Ascending aorta (tissue), 2 donors: ENCODE measurements at places on chromosomes 6 and 20.

GRCh38 chr6:10248378-10248843, 166.5 kb downstream of the TFAP2A start:
- H3K36me3 ChIP-seq, result no peaks in the 10 kb centered on the region
- no peak overlapping the region for H3K4me3 ChIP-seq
- no peaks in the 10 kb centered on the region for H3K4me1 ChIP-seq
- DNase-seq, result no peak

DNA sequence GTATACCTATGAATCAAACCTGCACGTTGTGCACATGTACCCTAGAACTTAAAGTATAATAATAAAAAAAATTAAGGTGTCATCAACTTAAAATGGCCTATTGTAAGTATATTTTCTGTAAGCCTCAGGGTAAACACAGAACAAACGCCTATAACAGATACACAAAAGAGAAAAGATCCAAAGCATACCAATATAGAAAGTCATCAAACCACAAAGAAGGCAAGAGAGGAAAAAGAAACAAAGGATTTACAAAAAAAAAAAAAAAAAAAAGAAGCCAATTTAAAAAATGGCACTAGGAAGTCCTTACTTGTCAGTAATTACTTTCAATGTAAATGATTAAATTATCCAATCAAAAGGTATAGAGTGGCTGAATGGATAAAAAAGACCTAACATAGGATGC, 24.6 kb upstream of the ASF1A start:
- H3K36me3 ChIP-seq, result no peaks in the 10 kb centered on the region
- H3K4me3 ChIP-seq, result no peak overlapping the region
- H3K4me1 ChIP-seq, result no peaks in the 10 kb centered on the region
- DNase-seq, result no peak
- H3K27me3 ChIP-seq, result no peaks in the 10 kb centered on the region

GRCh38 chr20:50292591-50293283, 102.1 kb downstream of the CEBPB start:
- peaks cover 8% of the 10 kb centered on the region for H3K4me1 ChIP-seq
- peak overlapping the region; percentile 79 for H3K27ac ChIP-seq
- peak; percentile 93 for DNase-seq
- H3K27me3 ChIP-seq, result no peaks in the 10 kb centered on the region

DNA sequence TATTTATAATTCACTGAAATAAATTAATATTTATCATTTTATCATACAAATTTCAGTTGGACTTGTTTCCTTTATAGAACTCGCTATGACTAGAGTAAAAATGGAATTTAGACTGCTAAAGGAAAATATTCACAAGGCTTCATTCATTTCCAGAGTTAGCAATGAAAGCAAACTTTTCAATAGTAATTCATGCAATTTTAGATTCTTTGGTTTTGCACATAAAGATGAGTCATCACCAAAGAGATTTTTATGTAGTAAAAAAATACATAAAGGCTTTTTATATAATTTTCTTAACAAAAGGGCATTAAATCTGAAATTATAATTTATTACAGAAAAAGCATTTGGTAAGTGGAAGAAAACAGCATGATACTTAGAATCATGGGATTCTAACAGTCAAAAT, 37.2 kb upstream of the STXBP5 start:
- H3K27ac ChIP-seq, result no peak overlapping the region
- no peak for DNase-seq
- H3K4me3 ChIP-seq, result no peak overlapping the region
- H3K4me1 ChIP-seq, result no peaks in the 10 kb centered on the region
- no peaks in the 10 kb centered on the region for H3K27me3 ChIP-seq
- no peaks in the 10 kb centered on the region for H3K36me3 ChIP-seq

- H3K27ac ChIP-seq, result no peak overlapping the region
- no peaks in the 10 kb centered on the region for H3K27me3 ChIP-seq
- H3K4me1 ChIP-seq, result no peaks in the 10 kb centered on the region
Measured at GRCh38 chr20:37533154-37533715, 5.6 kb upstream of the BLCAP start.

- no peaks in the 10 kb centered on the region for H3K27me3 ChIP-seq
- H3K4me3 ChIP-seq, result peak overlapping the region; percentile 70
- H3K36me3 ChIP-seq, result no peaks in the 10 kb centered on the region
- no peaks in the 10 kb centered on the region for H3K4me1 ChIP-seq
- H3K27ac ChIP-seq, result peak overlapping the region; percentile 79
- no peak for DNase-seq
Measured at GRCh38 chr6:150600010-150600300, 270 bp downstream of the PLEKHG1 start.

DNA sequence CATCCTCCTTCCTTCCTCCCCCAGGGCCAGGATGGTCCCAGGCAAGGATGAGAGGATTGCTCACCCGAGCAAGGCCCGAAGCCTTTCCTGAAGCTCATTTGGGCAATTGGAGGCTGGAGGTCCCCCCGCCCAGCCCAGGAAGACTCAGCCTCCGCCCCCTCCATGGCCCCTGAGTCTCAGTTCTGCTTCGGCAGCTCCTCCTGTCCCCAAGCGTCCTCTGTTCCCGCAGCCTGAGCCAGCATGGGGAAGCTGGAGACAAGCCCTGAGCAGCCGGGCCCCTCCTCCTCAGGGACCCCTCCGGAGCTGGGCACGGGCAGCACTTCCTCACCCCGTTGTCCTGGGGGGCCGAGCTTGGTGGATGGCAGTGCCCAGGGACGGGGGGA, 26.0 kb downstream of the SLC17A9 start:
- H3K4me1 ChIP-seq, result no peaks in the 10 kb centered on the region
- H3K36me3 ChIP-seq, result no peaks in the 10 kb centered on the region
- DNase-seq, result no peak
- H3K27me3 ChIP-seq, result no peaks in the 10 kb centered on the region

GRCh38 chr20:59406446-59406845, 106.0 kb downstream of the EDN3 start:
- no peak overlapping the region for H3K27ac ChIP-seq
- peaks cover 2% of the 10 kb centered on the region for H3K4me1 ChIP-seq
- H3K4me3 ChIP-seq, result no peak overlapping the region
- no peaks in the 10 kb centered on the region for H3K36me3 ChIP-seq

DNA sequence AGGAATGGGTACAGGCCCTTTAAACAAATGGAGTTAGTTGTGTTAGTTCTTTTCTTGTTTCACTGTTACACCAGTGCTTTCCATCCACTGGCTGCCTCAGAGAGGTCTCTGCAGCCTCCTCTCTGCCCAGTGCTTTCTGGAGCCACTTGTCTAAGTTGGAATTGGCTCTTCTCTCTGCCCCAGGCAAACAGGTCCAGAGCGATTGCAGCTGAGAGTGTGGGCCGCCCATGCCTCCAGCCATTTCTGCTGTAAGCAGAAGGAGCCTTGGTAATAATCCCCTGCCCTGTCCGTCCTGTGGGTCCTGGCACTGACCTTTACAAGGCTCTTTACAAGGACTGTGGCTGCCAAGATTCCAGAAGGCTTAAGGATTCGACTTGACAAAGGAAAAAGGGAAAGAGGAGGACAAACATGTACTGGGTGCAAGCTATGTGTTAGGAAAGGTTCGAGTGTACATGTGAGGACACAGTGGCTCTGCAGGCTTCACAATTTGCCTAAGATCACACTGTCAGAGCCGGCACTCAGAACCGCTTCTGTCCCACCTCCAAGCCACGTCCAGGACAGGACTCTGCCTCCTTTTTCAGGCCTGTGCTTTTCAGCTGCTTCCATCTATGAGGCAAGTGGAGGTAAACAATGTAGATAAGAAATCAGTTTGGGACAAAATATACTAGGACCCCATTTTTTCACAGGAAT, 88.5 kb downstream of the POPDC3 start:
- no peak overlapping the region for H3K27ac ChIP-seq
- H3K4me1 ChIP-seq, result peaks cover 5% of the 10 kb centered on the region
- H3K36me3 ChIP-seq, result no peaks in the 10 kb centered on the region
- H3K4me3 ChIP-seq, result no peak overlapping the region
- no peak for DNase-seq

GRCh38 chr20:23161244-23161891, 75.2 kb upstream of the CD93 start:
- H3K27me3 ChIP-seq, result no peaks in the 10 kb centered on the region
- peak overlapping the region; percentile 96 for H3K27ac ChIP-seq
- H3K4me1 ChIP-seq, result peaks cover 63% of the 10 kb centered on the region
- no peak overlapping the region for H3K4me3 ChIP-seq
- H3K36me3 ChIP-seq, result no peaks in the 10 kb centered on the region

GRCh38 chr6:127343809-127344659, 625 bp upstream of the ECHDC1 start:
- DNase-seq, result no peak
- peak overlapping the region; percentile 66 for H3K27ac ChIP-seq
- H3K27me3 ChIP-seq, result no peaks in the 10 kb centered on the region
- H3K36me3 ChIP-seq, result no peaks in the 10 kb centered on the region
- H3K4me1 ChIP-seq, result peaks cover 16% of the 10 kb centered on the region

- no peak overlapping the region for H3K27ac ChIP-seq
- H3K27me3 ChIP-seq, result no peaks in the 10 kb centered on the region
- no peak overlapping the region for H3K4me3 ChIP-seq
- H3K4me1 ChIP-seq, result no peaks in the 10 kb centered on the region
- peaks cover 39% of the 10 kb centered on the region for H3K36me3 ChIP-seq
- DNase-seq, result no peak
Measured at GRCh38 chr6:116579143-116579542, 7.8 kb downstream of the RWDD1 start.

- H3K4me3 ChIP-seq, result no peak overlapping the region
- H3K27me3 ChIP-seq, result no peaks in the 10 kb centered on the region
- H3K36me3 ChIP-seq, result no peaks in the 10 kb centered on the region
- no peak for DNase-seq
Measured at GRCh38 chr6:121799574-121799973, 364.1 kb downstream of the GJA1 start.

DNA sequence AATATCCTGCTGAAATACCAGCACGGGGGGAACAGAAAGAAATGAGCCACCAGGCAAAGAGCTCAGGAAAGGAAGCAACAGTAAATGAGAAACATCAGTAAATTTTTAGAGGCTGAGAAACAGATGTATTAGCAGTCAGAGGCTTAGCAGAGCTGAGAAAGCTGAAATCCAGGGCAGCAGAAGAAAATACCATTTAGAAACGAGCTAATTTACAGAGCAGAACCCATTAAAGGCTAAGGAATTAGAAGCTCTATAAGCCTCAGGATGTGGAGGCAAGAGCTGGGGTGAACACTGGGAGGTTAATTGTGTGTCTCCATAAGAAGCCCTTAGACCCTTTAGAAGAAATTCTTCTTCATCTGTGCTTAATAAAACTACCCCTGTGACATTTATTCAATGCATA, 178.6 kb upstream of the RGS17 start:
- no peak overlapping the region for H3K27ac ChIP-seq
- H3K36me3 ChIP-seq, result no peaks in the 10 kb centered on the region
- H3K27me3 ChIP-seq, result no peaks in the 10 kb centered on the region
- no peak for DNase-seq
- no peaks in the 10 kb centered on the region for H3K4me1 ChIP-seq

DNA sequence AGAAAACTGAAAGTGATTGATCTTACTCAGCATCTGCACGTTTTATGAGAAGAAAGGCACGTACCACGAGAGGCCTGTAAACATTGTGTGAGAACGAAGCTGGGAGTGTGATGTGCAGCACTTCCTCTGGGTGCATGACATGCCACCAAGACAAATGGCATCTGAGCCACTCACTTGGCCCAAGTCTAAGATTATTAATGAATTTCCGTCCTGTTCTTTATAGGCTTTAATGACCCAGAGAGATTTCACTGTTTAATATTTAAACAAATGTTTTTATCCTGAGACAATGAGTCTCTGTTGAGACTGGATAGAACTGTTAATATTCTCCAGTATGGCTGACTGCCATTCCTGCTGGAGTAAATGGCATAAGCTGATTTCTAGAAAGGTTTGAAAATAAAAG, 172.6 kb upstream of the PHACTR1 start:
- H3K36me3 ChIP-seq, result no peaks in the 10 kb centered on the region
- H3K27ac ChIP-seq, result no peak overlapping the region
- no peaks in the 10 kb centered on the region for H3K27me3 ChIP-seq
- no peak for DNase-seq

GRCh38 chr6:15364401-15365037, 118.7 kb downstream of the JARID2 start:
- H3K27ac ChIP-seq, result no peak overlapping the region
- H3K36me3 ChIP-seq, result no peaks in the 10 kb centered on the region
- no peaks in the 10 kb centered on the region for H3K4me1 ChIP-seq
- no peak for DNase-seq
- no peak overlapping the region for H3K4me3 ChIP-seq

- no peak overlapping the region for H3K4me3 ChIP-seq
- H3K27me3 ChIP-seq, result no peaks in the 10 kb centered on the region
- no peak overlapping the region for H3K27ac ChIP-seq
- no peak for DNase-seq
- no peaks in the 10 kb centered on the region for H3K36me3 ChIP-seq
- no peaks in the 10 kb centered on the region for H3K4me1 ChIP-seq
Measured at GRCh38 chr20:22720206-22720605, 135.8 kb upstream of the FOXA2 start.

GRCh38 chr6:157139054-157139708, 184.1 kb downstream of the TMEM242 start:
- H3K27ac ChIP-seq, result no peak overlapping the region
- H3K4me3 ChIP-seq, result no peak overlapping the region
- no peaks in the 10 kb centered on the region for H3K27me3 ChIP-seq
- H3K36me3 ChIP-seq, result no peaks in the 10 kb centered on the region
- no peak for DNase-seq
- peaks cover 10% of the 10 kb centered on the region for H3K4me1 ChIP-seq

DNA sequence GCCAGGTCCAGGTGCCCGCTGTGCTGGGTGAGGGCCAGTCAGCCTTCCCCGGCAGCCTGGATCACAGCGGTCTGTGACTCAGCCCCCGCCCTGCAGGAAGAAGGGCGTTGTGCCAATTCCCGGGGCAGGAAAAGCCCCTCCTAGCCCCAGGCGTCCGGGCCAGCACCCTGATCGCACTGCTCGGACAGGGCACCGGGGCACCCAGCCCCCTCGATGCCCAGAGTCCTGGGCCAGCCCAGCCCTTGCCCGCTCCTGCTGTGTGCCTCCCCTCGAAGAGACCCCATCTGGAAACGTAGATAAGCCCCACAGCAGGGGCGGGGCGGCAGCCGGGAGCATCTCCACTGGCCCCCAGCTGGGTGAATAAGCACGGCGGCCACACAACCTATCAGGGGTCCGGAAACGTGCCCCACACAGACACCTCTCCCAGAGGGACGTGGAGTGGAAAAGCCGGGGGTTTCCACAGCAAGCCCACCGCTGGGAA, 9.9 kb downstream of the LAMA5 start:
- peak overlapping the region; percentile 49 for H3K4me3 ChIP-seq
- H3K4me1 ChIP-seq, result peaks cover 65% of the 10 kb centered on the region
- no peaks in the 10 kb centered on the region for H3K27me3 ChIP-seq
- peak overlapping the region; percentile 99 for H3K27ac ChIP-seq
- H3K36me3 ChIP-seq, result peaks cover 12% of the 10 kb centered on the region
- DNase-seq, result no peak

DNA sequence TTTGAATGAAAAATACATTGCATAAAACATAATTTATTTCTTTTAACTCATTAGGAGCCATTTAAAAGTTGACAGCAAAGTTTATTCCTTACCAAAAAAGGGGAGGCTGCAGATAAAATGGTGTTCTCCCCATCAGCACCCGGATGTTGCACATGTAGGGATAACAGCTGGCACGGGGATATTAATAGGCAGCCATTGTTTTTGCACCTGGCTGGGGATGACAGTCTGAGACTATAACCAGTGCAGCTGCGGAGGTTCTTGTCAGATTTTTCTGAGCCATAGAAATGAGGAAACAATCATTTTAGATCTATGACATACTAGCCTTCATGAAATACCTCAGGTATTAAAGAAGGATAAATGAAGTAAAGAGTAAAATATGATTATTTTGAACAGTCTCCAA, 20.1 kb upstream of the HECA start:
- H3K36me3 ChIP-seq, result no peaks in the 10 kb centered on the region
- H3K4me3 ChIP-seq, result no peak overlapping the region
- no peaks in the 10 kb centered on the region for H3K4me1 ChIP-seq
